ENCODE measurements at places on chromosomes 2 and 18.

DNA sequence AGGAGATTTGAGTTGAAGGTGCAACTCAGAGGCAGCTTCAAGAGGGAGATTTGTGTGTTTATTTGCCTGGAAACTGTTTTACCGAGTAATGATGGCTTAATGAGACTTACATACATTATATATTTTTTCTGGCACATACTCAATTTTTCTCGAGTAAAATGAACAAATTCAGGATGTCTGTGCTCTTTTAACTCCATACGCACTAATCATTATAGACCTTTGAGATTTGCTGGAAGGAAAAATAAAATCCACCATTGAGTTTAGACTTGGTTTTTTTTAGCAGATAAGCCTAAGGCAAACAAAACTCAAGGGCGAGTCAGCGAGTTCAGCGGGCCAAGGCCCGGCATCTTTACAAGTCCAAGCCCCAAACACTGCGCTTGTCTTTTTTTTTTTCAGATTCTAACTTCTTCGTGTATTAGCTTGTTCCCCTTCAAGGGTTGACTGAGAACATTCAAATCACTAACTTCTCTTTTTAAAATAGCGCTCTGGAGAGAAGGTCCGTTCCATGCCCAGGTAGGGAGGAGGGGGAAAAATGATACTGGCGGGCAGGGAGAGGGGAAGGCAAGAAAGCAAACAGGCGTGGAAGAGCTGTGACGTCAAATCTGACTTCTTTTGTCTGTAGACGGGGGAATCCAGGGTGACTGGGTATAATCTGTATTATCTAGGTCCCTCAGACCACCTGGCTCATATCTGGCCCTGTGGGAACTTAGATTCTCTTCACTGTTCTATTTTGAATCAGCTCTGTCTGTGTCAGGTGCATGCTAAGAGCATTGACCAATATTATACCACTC, 72.7 kb upstream of the MAP3K20 start:
- DNase-seq: no peak

DNA sequence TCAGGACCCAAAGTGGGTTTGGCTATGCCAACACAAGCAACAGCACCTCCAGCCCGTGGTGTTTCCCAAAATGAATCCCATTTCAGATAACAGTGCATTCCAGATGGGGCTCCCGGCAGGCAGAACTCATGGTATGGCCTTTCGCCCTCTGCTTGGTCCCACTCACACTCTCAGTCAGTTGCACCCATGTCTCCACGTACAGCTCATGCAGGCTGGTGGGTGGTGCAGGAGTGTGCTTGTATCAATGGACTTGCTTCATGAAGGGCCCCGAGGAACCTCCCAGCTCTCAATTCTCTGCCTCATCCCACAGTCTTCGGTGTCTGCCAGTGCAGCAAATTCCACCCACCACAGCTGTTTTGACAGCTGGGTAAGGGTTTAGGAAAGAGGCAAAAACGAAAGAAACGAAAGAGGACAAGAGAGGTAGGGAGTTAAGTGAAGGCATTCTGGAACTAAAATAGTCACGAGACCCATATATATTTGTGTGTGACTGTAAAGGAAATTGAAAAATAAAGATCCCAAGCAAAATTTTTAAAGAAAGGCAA, 278.1 kb downstream of the DCDC2C start:
- DNase-seq: no peak

DNA sequence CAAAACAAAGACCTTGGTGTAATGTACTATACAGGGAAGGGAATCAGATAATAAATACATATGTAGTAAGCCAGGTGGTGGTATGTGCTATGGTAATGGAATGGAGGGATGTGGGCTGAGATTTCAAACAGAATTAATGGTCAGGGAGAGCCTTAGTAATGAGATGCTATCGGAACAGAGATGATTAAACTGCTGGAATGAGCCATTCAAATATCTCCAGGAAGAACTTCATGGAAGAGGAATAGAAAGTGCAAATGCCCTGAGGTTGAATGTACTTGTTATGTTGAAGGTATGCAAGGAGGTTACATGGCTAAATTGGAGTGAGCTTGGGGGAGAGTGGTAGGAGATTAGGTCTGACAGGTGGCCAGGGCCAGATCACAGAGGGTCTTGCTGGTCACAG, 5.1 kb downstream of the SERPINB11 start:
- DNase-seq: no peak

DNA sequence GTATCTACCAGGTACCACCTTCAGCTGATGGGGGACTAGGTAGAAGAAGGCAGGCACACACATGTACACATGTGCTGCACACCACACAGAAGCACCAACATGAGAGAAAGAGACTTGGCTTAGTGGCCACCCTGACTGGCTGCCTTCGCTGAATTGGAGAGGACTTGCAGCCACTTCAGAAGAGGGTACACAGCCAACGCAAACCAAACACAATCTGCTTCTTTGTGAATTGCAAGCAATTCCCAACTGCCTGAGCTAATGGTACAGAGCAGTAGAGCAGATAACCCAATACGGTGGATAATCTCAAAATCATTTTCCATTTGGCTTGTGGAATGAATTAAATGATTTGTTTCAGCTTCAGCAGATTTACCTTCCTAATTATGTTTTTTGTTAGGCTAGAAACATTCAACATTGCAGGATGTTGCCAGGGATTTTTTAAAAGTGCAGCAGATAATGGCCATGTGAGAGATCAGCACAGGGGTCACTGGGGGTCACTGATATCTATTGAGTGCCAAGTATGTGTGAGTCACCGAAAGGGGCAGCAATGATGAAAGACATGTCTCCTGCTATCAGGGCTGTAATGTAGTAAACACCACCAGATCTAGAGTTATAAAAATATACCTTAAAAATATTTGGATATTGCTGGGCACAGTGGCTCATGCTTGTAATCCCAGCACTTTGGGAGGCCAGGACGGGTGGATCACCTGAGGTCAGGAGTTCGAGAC, 652.6 kb downstream of the BCL11A start:
- no peak for DNase-seq

DNA sequence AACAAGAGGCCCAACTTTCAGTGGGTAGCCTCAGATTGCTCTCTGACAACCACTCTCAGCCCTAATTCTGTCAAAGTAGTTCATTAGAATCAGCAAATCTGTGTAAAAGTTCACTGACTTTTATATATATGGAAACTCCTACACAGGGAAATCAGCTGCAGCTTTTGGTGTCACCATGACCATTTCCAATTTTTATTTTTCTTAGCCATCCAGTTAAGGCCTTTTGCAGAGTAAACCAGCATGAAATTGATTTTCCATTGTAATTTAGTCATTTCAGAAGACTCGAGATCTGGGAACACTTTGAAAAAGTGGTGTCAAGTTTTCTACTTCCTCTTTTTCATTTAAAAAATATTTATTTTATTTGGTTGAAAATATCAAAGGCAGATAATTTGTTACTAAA, 263.2 kb downstream of the TMEM182 start:
- DNase-seq: no peak

DNA sequence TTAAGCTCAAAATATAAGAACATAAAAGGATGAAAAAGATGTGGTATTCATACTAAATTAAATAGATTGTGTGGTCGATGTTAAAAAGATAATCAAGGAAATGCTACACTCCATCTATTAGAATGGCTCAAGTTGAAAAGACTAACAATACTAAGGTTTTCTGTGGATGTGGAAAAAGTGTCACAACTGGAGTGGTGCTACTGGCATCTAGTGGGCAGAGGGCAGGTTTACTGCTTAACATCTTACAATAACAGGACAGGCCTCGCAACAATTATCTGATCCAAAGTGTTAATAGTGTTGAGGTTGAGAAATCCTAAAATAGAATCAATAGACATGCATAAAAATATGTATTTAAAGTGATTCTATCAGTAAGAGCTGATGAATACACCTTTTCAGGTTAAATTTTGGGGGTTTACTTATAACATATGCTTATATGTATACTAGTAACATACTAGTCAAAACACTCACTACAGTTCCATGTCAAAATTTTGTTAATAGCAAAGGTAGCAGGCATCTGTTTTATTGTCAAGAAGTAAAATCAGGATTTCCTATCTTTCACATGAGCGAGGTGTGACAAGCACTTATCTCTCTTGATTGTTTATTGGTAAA, 91.5 kb upstream of the TMEFF2 start:
- no peak for DNase-seq

GRCh38 chr2:131425231-131425941, 50.5 kb upstream of the TUBA3D start:
- no peak for DNase-seq

DNA sequence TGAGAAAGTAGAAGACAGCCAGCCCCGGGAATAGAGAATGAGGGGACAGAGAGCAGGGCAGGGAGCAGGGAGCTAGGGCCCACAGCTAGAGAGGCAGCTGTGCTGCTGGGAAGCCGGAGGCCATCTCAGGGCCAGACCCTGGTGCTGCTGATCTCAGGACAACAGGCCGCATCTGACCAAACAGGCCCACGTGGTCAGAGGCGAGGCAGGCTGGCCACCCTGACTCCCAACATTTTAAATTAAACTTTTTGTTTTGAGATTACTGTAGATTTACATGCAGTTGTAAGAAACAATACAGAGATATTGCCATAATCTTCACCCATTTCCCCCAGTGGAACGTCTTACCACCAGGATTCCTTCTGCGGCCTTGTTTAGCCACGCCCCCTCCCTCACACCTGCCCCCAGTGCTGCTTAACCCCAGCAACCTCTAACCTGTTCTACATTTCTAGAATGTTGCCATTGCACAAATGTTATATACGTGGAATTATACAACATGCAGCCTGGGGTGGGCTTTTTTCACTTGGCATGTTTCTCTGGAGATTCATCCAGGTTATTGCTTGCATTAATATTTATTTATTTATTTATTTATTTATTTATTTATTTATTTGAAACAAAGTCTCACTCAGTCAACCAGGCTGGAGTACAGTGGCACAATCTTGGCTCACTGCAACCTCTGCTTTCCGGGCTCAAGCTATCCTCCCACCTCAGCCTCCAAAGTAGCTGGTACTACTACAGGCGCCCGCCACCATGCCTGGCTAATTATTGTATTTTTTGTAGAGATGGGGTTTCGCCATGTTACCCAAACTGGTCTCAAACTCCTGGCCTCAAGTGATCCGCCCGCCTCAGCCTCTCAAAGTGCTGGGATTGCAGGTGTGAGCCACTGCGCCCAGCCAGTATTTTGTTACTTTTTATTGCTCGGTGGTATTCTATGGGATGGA, 48.6 kb upstream of the GPR17 start:
- no peak for DNase-seq

All from activated CD4-positive, alpha-beta T cell treated with anti-CD3 and anti-CD28 coated beads for 4 hours (primary cell).